ENCODE measurements at places on chromosomes 5 and 9.

DNA sequence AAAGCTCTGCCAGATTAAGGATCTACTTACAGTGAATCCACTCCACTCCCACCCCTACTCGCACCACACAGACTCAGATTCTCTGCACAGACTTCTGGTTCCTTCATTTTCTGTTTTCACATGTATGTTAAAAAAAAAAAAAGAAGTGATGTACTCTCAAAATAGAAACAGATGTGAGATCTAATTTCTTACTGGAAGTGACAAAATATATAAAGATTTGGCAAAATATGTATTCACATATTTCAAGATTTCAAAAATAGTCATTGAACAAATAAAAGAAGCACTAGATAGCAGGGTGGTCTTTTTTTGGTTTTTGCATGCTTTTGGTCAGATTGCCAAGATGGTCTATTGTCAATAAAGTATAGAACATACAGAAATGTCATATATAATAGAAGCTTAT, 379.2 kb downstream of the TMEM167A start:
- DNase-seq = no peak

DNA sequence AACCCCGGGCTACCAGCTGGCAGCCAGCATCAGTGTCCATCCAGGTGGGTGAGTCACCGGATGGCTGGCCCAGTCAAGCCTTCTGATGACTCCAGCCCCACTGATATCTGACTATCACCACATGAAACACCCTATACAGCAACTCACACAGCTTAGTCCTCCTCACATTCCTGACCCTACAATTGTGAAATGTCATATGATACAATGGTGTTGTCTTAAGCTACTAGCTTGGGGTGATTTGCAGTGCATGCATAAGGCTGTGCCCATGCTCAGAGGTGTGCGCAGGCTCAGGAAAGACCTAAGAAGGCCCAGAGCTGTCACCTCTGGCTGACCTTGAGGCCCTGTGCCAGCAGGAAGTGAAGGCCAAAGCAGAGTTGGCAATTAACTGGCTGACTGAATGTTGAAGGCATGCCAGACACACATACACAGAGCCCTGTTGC, 21.5 kb upstream of the SEMA4D start:
- DNase-seq = no peak

DNA sequence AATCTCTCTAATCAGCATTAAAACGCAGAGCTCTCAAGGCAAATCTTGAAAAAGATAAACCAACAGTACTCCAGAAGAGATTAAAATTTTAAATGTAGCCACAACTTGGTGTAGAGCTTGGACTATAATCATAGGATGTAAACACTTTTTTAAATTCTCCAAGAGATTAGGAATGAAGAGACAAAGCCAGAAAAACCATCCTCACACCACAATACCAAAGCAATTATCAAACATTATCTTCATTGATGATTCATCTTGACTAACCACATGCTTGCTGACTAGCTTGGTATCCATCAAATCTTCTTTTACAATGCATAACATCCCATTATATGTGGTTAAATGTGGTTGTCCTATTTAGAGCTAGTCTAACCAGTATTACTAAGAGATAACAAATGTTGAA, 815.1 kb downstream of the TLE1 start:
- DNase-seq = no peak

DNA sequence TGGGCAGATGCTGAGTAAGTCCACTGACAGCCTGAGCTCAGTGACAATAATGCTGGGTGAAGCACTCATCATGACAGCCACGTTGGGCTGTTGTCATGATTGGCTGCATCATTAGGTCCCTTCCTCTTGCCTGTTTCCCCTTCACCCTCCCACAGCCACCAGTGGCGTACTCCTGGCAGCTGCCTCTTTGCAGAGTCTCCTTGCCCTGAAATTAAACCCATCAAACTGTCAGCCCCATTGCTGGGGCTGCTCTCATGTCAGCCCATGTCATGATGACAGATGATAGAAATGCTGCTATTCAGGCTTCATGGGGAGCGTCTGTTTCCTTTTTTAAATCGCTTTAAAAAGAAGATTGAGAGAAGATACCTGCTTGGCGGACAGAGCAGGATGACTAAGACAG, 327.4 kb downstream of the AGTPBP1 start:
- no peak for DNase-seq

GRCh38 chr9:128025736-128026135, 41.4 kb downstream of the NAIF1 start:
- DNase-seq = no peak

GRCh38 chr5:141825791-141826560, 52.2 kb downstream of the PCDH1 start:
- no peak for DNase-seq

DNA sequence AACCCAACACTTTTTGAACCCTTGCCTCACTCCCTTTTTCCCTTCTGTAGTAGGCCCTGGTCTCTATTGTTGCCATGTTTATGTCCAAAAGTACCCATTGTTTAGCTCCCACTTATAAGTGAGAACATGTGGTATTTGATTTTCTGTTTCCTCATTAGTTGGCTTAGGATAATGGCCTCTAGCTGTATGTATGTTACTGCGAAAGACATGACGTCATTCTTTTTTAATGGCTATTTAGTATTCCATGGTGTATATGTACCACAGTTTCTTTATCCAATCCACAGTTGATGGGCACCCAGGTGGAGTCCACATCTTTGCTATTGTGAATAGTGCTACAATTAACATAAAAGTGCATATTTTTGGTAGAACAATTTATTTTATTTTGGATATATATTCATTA, 90.3 kb upstream of the PTPRD start:
- no peak for DNase-seq

- no peak for DNase-seq
Measured at GRCh38 chr5:80140496-80140895, 105.3 kb downstream of the THBS4 start.

DNA sequence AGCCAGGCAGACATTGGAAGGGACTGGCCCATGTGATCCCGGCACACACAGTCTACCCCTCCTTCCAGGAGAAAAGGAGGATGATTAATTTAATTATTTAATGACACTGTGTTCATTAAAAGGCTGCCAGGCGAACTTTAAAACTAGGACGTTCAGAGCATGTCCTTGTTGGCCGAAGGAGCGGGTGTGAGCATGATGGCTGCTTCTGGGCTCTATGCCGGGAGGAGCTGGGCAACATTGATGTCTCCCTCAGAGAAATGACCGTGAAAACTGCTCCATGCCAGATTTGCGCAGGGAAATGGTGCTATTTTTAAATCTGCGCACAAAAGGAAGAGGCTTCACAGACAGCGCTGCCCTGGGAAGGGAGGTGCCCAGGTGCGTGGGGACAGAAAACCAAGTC, 284.9 kb upstream of the IRX4 start:
- DNase-seq = no peak

DNA sequence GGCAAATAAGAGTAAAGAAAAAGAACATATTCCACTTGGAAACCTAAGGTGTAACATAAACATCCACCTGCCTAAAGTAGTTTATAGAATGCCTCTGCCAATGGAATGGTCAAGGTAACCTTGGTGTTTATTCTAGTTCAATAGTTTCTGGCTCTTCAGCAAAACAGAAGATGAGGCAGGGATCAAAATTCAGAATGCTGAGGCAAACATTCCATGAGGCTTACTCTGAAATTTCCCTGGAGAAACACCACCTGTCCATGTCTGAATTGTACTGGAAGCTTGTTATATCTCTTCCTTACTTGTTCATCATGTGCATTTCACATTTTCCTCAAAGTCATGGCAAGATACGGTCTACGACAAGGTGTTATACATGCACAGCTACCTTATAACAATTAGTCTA, 1862.4 kb upstream of the ACO1 start:
- DNase-seq = no peak

GRCh38 chr5:92795633-92796032, 785.4 kb downstream of the NR2F1-AS1 start:
- no peak for DNase-seq

GRCh38 chr9:123253204-123253603, 15.2 kb downstream of the STRBP start:
- DNase-seq = no peak

DNA sequence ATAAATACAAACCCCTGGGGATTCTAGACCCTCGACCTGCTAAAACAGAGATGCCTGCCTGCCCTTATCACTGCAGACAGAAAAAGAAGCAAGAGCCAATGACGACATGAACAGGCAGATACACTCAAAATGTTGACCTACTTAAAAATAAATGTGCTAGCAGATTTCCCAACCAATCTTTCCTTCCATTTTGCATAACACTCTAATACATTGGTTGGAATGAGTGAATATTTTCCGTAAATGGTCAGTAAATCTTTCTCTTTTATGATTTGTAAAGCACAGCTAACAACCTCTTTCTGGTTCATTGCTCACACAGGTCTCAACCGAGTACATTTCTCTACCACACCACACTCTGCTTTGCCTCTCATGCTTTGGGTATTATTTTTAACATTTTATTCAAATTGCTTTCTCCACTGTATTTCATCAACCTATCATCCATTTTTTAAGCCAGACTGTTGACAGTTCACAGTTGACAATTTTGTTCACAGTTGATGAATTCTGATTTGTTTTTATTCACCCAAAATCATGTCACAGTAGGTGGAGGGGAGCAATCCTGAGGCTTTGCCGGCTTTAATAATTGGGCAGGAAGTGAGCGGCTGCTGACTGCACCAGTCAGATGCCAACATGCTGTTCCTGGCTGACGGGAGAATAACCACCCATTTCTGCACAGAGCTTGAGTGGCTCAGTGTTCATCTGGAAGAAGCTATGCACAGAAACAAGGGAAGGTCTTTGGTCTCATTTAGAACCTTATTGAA, 426.6 kb downstream of the SPOCK1 start:
- peak; percentile 87 for DNase-seq

DNA sequence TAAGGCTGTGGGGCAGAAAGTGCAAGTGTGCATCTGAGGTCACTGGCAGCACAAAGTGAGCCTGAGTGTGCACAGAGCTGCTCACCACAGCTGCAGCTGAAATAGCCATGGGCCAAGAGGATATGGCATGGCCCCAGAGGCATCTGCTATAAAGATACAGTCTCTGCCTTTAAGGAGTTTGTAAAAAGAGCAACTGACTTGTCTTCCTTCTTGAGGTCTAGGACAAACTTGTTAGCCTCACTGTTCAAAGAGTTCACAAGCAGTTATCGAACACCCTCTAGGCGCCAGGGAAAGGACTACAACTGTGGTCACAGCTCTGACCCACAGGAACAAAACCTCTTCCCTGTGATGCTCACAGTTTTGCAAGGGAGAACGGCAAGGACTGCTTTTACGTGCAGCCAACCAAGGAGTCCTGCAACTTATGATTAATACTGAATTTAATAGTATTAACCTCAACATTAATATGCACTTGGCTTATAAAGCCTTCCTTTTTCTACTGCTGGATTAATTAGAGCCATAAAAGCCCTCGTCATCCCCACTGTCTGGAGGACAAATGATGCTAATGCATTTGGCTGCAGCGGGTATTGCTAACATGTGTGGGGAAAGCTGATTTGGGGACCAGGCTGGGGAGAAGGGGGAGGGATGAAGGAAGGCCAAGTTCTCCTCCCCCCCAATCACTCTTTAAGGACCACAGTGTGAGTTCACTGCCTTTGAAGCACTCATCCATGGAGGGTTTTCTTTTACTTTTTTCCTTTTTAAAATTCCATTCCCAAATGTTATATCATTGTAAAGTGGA, 189.8 kb upstream of the TRIM32 start:
- DNase-seq = no peak

- no peak for DNase-seq
Measured at GRCh38 chr5:94407023-94407422, 211.4 kb downstream of the KIAA0825 start.

- no peak for DNase-seq
Measured at GRCh38 chr5:159181152-159181551, 28.2 kb downstream of the RNF145 start.

DNA sequence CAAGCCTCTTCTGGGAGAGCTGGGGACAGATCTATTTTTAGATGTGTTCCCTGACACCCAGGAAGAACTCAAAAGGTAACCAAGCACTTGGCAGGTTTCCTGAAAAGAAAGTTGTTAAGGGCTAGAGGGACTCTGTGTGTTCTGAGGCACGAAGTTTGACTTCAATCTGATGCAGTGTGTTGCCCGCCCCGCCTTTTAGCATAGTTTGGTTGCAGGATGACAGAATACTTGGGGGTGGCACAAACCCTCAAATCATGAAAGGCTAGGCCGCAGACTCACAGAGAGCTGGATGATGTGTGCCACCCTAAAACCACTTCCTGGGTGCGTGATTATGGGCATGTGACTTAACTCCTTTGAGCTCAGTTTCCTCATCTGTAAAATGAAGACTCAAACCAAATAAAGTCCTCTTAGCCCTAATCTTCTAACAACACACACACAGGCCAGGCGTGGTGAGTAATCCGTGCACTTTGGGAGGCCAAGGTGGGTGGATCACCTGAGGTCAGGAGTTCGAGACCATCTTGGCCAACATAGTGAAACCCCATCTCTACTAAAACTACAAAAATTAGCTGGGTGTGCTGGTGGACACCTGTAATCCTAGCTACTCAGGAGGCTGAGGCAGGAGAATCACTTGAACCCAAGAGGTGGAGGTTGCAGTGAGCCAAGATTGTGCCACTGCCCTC, 12.8 kb upstream of the NDFIP1 start:
- no peak for DNase-seq

DNA sequence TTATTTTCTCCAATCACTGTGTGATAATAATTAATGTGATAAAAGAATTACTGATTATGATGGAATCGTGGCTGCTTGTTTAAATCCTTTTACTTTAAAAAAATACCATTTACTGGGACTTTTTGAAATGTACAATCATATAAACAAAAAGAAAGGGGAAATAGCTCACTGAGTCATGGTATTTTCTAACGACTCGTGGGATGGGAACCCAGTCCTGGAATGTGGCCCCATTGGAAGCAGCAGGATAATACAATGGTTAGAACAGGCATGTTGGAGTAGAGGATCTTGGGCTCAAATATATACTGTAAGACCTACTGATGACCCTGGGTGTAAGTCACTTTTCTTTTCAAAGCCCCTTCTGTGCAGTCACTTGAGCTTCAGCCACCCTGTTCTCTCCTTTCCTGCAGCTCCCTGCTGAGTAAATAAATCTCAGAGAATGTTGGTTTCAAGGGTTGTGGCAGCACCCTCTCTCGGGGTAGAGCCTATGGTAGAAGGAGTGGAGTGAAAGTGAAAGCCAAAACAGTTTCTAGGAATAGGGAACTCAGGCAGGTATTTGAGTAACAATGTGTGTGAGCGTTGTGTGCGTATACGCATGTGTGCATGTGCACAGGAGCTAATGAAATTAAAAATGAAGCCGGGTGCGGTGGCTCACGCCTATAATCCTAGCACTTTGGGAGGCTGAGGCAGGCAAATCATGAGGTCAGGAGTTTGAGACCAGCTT, 40.8 kb upstream of the LARP1 start:
- no peak for DNase-seq

GRCh38 chr9:16179566-16179965, 626.7 kb downstream of the CCDC171 start:
- DNase-seq = no peak

DNA sequence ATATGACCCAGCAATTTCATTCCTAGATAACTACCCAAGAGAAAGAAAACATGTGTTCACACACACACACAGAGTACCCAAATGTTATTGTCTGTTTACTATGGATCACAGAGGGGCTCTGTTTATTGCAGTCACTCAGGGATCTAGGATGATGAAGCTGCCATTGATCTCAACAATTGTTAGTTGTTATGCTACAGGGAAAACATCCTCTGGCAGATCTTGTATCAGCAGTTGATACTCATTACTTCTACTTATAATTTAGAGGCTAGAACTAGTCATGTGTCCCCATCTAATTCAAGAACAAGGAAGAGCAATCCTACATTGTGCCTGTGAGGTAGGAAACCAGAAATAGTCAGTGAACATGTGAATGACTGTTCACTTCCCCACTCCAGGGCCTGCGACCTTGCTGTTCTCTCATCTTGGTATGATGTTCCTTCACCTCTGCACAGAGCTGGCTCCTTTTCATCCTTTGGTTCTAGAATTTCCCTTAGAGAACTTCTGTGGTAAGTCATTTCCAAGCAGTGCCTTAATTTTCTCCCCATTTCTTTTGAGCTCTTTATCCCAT, 30.3 kb downstream of the NMUR2 start:
- DNase-seq = no peak
